MV-4-11 (cell line): ENCODE measurements at places on chromosomes 4 and X.

- no peak for DNase-seq
Observed at GRCh38 chrX:31572360-31572759, 500.5 kb upstream of the FTHL17 start.

- DNase-seq = no peak
Observed at GRCh38 chrX:123809854-123810375, 49.9 kb upstream of the XIAP start.

GRCh38 chrX:114344756-114345349 is 239.0 kb upstream of the HTR2C start:
- DNase-seq = peak; percentile 9

DNA sequence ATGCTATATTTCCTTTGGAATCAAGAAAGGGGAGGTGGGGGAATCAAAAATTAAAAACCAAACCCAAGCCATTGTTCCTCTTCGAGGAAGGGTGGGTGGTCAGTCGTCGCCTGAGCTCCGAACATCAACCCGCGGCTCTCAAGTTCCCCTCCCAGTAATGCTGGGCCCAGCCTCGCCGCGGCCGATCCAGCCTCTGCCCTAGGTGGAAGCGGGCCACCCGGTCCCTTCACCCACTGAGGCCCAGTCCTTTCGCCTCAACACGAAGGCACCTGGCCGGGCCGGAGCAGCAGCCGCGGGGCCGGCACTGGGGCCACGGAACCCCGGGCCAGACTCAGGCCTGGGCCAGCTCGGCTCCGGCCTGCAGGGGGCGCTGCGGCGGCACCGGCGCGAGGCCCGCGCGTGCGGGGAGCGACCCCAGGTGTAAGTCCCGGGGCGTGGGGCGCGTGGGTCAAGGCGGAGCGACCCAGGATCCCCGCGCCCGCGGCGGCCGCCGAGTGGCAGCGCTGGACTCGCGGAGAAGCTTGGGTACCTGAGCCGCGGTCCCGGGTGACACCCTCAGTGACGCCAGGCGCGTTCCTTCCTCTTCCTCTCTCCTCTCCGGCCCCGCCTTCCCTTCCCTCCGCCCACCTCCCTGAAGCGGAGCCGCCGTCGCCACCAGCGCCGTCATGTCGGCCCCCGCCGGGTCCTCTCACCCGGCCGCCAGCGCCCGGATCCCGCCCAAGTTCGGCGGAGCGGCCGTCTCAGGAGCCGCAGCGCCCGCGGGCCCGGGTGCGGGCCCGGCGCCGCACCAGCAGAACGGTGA is at the start of gene SEC24B:
Gene SEC24B, plus strand, starts transcription at position 611 of the 802 bp plus-strand sequence. Its CDS starts 55 bp downstream, at position 666.
- peak; percentile 72 for DNase-seq

GRCh38 chr4:184993247-184993646 is 25.0 kb upstream of the HELT start:
- no peak for DNase-seq

DNA sequence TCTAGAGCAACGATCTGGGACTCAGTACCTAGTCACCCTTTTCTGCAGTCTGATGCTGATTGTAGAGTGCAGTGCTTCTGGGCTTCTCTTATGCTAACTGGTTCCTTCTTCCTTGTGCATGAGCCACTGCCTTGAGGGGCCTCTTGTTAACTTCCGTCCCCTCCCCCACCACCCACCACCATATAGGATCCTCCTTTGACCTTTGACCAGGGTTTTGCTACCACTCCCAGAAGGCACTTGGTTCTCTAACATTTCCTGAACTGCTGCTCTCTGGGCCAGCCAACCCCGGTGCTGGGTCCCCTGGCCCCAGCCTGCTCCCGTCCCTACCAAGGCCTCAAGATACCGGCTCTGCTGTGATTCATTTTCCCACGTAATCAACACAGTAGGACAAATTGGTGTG is 104.6 kb upstream of the KLF3 start:
- DNase-seq = no peak

DNA sequence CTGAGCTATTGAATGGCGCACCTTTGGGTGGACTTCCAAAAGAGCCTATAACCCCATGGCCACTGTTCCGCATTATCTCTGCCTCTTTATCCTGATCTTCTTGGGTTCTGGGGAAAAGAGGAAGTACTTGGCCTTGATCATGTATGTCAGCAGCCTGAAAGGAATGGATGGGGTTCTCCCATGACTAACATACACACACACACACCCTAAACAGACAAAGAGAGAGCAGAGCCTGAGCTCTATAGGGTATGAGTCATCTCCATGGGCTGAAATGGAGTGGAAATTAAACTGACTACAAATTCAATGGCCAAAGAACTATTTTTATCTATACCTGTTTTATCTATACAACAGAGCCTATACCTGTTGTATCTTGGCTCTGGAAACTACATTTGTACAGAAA is 141.5 kb upstream of the MTMR8 start:
- no peak for DNase-seq

DNA sequence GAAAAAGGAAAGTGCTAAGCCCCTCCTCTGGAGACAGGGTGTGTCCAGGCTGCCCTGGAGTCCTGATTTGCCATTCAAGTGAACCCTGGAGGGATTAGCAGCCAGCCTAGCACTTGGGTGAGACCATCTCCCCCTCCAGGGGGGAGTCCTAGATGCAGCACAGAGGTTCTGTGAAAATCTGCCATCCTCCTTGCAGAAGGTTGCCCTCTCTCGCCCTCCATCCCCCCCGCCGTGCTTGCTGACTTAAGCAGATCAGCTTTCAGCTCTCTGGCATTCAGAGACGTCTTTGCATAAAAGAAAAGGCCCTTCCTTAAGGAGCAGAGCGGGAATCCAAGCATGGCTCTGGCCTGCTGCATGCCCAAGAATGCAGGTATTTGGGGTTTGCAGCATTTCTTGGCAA is 102.1 kb upstream of the SCML1 start:
- no peak for DNase-seq

GRCh38 chr4:8855818-8856245 is 15.8 kb downstream of the HMX1 start:
- DNase-seq = no peak

DNA sequence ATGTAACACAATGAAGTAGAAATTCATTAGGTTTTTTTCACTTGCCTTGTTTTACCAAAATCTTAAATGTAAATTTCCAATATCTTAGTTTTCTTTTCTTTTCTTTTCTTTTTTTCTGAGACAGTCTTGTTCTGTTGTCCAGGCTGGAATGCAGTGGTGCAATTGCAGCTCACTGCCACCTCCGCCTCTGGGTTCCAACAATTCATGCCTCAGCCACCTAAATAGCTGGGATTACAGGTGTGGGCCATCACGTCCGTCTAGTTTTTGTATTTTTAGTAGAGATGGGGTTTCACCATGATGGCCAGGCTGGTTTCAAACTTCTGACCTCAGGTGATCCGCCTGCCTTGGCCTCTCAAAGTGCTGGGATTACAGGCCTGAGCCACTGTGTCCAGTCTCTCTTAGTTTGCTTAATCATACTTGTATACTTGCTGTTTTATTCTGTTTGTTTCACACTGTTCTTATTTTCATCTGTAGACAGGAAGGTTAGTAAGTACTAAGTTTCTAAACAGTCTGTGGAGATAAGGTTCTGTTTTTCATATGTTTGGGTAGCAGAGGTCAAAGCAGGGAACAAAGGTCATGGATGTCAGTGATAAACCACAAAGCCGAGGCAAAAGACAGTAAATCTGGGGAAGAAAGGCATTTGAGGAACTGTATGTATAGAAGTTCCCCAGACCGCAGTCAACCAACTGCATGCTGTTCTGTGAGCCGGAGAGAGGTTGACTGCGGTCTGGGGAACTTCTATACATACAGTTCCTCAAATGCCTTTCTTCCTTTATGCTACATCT is 129.1 kb downstream of the CBR4 start:
- peak; percentile 99 for DNase-seq

- peak; percentile 77 for DNase-seq
Observed at GRCh38 chrX:104343428-104344129, 88.8 kb upstream of the ESX1 start.

DNA sequence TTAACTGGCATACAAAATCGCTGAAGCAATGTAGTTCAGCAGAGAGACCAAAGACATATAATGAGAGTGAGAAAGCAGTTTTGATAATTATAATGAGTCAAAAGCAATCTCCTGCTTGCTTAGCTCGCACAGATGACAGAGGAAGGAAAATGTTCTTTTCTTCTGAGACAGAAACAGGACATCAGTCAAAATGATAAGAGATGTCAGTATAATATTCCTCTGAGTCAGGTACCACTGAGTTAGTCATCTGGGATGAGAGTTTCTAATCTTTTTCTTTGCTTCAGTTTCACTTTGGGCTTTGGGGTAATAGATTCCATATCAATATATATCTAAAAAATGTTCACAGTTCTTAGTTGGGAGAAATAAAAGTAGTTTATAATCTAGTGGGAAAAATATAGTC is 387.2 kb downstream of the PCDH7 start:
- DNase-seq = no peak

GRCh38 chr4:19913650-19914049 is 338.1 kb upstream of the SLIT2 start:
- DNase-seq = no peak

DNA sequence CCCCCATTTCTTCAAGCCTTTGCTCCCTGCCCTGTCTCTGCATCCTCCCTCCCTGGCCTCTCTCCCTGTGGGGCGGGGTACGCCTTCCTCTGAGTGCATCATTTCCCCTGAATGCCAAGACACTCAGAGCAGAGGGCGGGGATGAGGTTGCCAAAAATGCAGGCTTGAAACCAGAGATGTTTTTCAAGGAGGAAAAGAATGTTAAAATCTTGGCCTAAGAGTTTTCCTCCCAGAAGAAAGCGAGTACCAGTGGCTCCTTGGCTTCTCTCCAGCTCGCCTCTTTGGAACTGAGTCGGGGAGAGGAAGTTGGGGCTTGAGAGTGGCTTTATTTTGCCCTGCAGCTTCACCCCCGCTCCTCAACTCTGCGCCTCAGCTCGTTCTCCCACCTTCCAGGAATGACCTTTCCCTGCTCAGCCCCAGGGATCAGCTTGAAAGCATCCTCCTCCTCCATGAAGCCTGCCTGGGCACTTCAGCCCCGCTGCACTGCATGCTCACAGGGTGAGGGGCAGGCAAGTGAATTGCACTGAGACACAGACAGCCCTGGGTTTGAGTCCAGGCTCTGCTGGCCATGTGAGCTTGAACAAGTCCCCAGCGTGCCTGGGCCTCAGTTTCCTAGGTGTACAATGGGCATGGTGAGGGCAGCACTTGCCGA is 57.5 kb upstream of the SORCS2 start:
- DNase-seq = peak; percentile 42

DNA sequence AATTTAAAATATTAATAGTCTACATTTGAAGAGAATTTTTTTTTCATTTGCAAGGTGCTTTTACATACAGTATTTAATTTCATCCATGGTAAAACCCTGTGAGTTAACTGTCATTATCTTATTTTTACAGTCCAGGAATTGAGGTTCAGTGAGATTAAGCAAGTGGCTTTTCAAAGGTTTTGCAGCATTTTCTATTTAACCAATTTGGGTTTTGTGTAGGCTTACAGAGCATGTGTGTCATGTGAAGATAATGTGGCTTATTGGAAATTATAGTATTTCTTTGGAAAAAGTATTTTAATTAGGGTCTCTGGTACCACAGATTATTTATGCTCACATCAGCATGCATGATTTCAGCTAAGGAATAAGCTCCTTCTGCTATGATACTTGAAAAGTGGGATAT is 4.5 kb downstream of the XK start:
- DNase-seq = no peak

GRCh38 chrX:153379971-153380581 is 21.1 kb downstream of the PNMA6E start:
- DNase-seq = no peak

DNA sequence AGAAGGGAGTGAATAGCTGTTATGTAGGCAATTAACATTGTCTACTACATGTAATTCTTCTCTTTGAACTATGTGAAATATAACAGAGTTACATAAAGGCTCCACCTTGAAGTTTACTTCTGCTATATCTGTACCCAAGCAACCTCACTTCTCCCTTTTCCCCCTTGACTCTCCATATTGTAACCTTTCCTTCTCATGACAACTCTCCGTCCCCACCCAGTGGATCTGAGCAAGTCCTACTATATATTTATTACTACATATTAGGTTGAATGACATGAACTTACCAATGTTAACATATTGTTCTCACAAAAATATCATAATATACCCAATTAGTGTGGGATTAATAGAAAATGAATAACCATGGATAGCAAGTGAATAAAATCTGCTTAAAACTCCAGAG is 93.2 kb upstream of the ATP8A1 start:
- DNase-seq = no peak

DNA sequence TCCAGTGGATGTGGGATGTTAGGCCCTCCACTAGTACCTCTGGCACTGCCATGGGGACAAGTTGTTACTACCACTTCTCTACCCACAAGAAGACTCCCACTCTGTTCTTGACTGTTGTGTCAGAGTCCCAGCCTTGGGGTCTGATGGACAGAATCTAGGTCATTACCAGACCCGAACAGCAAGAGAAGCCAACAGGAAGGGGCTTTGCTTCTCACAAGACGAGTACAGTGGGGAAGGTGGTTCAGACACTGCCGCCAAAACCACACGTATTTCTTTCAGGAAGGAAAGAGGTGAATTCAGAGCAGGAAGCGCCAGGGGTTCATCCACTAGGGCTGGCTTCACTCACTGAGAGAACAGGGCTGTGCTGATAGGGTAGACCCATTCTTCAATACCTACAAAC is 161.3 kb upstream of the KIT start:
- no peak for DNase-seq

DNA sequence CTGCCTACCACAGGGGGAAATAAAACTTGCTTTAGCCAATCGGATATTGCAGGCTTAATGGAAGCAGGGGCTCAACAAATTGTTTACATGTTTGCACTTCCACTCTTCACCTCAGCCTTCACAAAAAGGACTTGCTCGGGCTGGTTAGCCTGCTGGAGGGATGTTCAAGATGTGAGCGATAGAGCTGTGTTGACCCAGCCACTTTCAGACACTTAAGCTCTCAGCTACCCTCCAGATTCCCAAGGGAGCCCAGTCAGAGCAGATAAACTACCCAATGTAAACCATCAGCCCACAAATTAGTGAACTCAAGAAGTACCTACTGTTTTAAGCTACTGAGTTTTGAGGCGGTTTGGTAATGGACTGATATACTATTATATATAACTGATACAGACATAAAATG is 508.4 kb upstream of the FTHL17 start:
- DNase-seq = no peak

GRCh38 chr4:53508446-53508845 is 82.8 kb downstream of the LNX1 start:
- DNase-seq = peak; percentile 75

GRCh38 chrX:22674932-22675331 is 324.8 kb upstream of the DDX53 start:
- DNase-seq = no peak

DNA sequence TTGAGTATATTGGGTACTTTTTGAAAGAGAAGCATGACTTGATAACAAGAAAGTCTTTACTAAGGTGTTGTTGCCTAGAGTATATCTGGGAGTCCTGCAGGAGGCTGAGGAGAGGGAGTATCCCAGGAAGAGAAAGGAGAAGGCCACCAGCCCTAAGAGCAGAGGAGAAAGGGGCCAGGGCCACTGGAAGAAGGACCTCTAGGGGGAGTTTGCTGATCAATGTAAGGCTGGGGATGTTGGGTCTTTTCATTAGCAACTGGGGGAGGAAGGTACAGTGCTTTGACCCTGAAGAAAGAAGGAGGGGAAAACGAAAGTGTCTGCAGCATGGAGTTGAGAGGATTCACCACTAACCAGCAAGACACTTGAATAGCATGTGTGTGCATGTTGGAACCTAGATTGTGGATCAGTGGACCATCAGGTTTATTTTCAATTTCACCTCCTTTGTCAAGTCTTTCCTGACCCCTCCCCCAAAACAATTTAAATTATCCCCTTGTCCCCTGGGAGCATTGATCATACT is 4.5 kb downstream of the SMIM9 start:
- no peak for DNase-seq
